ENCODE measurements at places on chromosomes 1 and 21.
A peak's percentile ranks its signal among the peaks of the same experiment; 100 is the strongest.

- DNase-seq = no peak
Observed at GRCh38 chr1:70003211-70003908, 202.0 kb downstream of the LRRC40 start.

- no peak for DNase-seq
Observed at GRCh38 chr1:220734571-220735326, 13.4 kb upstream of the MTARC2 start.

DNA sequence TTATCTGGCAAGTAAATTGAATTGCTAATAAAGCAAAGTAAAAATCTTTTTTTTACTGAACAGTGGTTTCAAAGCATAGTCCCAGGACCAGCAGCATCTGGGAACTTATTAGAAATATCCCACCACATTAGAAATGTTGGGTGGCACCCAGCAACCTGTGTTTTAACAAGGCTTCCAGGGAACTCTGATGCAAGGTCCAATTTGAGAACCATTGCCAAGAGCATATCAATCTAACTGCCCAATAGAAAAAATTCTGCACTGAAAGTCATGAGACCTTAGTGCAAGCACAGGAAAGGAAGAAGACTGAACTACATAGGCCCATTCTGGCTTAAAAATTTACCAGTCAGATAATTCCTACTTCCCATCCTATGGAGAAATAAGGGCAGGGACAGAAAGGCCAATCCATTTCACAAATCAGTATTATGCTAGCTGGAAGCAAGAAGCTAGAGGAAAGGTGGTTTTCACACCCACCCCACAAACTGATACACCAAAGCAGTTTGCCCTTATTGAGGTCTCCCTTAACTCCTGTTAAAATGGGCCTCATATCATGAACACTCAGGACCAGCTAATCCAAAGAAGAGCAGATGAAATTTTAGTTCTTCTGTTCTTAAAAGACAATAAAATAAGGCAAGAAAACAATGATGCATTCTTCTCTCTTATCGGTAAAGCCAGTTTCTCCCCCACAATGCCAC, 17.5 kb upstream of the C1orf105 start:
- DNase-seq = no peak

DNA sequence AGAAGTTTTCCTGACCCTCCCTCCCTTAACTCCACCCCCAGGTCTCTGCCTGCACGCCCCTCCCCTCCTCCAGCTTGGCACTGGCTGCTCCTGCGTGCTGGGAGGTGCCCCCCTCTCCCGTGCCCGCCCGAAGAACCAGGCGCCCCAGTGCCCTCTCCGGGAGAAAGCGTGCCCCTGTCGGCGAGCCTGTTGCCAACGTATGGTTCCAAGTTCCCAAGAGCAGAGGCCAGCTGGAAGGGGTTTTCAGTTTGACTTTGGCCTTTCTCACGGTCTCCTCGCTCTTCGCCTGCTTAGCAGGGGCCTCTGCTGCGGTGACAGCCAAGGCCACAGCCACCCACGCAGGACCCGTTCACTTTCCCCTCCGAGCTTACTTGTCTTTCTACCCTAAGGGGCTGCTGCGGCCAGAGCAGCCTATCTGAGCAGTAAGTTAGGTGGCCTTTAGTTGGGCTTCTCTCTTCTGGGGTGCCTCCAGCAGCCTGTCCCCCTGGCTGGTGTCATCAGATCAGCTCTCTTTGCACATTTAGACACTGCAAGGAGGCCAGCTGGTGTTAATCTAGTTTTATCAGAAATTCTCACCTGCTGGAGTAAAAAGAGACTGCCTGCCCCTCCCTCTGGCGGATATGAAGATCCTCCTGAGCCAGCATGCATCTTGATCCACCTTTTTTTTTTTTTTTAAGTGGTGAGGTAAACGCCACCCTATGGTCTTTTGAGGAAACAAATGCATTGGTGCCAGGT, 1.5 kb downstream of the STUM start:
- peak; percentile 56 for DNase-seq

DNA sequence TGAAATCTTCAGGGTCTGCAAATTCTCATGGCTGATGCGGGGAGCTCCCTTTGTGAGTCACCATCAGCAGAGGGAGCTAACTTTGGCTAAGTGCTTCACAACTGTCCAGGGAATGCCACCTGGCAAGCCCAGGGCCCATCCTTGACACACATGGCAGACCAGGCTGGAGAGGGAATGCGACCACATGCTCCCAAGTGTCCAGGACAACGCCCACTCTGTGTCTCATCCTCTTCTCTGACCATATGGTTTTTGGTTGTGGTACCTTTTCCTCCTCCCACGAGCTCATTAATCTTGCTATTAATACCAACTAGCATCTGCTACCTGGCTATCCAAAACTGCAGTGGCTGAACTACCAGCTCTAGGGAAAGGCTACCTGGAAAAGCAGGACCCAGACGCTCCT, 37.1 kb upstream of the CLSTN1 start:
- DNase-seq = no peak

GRCh38 chr1:180841415-180841814, 71.3 kb upstream of the KIAA1614 start:
- no peak for DNase-seq

GRCh38 chr1:207890136-207890738, 20.7 kb downstream of the CD34 start:
- DNase-seq = no peak

- no peak for DNase-seq
Observed at GRCh38 chr1:54981466-54981865, 1.0 kb downstream of the TMEM61 start.

DNA sequence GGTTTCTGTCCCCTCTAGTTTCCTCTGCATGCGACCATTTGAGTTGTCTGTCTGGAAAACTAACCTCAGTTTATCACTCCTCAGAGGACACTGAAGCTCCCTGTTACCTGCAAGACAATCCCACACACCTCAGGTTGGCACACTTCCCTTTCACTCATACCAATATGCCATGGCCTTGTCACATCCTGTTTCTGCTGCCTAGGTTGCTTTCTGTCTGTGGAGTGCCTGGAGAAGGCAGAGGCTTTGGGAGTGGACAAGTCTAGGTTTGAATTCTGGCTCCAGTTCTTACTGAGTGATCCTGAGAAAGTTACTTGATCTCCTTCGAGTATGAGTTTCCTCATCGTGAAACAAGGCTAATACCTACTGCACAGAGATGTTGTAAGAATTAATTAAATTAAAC, 171.5 kb upstream of the CACYBP start:
- no peak for DNase-seq

DNA sequence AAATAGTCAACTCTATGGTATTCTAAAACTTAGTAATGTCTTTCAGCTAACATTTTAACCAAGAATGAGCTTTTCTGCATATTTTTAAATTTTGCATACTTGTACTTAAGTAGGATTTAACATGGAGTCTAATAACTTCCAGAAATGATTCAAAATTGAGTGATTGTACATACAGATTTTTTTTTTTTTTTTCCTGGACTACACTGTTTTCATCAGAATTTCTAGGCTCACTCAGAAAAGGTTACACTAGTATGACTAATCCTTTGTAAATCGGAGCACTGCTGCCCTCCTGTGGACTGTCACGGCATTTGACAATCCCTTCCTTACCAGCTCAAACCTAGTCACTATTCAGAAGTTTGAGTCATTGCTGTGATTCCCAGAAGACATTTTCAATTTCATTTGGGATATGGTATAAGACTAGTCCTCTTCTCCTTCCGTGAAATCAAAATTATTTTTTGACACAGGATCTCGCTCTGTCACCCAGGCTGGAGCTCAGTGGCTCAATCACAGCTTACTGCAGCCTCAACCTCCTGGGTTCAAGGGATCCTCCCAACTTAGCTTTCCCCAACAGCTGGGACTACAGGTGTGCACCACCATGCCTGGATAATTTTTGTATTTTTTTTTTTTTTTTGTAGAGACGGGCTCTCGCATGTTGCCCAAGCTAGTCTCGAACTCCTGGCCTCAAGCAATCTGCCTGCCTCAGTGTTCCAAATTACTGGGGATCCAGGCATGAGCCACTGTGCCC, 45.5 kb downstream of the CD46 start:
- DNase-seq = peak; percentile 82

DNA sequence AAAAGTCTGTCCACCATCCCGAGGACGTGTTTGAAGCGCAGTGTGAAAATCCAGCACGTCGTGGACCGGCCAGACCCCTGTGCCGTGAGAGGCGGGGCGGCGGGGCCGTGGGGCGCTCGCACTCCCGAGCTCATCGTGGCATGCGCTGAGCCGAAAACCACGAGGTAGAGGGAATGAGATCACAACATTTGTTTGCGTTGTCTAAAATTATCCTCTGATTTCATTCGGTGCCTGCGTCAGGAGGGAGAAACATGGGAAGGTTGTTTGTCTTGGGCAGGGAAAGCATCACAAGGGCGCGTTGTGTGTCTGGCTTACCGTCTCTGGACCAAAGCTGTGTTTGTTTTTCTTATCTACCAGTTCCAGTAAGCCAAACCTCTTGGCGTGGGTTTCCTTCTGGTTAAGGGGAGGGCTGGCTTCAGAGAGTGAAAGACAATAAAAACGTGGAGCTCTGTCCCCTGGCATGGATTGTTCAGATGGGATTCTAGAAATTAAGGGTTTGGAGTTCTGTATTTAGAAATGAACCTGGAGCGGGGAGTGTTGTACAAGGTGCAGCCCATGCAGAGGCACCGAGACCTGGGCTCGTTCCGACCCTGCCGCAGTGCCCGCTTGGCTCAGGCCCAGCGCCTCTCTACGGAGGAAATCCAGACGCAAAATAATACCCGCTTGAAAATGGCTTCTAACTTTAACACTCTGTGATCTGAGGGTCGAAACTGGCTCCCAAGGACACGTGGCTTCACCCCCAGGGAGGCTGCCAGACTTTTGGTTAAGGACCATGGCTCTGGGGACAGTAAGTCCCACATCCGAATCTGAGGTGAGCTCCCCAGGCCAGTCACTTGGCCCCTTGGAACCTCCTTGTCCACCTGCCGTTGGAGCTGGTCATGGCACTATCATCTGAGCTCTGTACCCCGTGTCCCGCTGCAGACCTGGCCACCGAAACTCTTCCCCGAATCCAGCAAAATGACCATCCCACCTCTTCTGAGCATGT, 68.7 kb upstream of the FAM3B start:
- DNase-seq = no peak

DNA sequence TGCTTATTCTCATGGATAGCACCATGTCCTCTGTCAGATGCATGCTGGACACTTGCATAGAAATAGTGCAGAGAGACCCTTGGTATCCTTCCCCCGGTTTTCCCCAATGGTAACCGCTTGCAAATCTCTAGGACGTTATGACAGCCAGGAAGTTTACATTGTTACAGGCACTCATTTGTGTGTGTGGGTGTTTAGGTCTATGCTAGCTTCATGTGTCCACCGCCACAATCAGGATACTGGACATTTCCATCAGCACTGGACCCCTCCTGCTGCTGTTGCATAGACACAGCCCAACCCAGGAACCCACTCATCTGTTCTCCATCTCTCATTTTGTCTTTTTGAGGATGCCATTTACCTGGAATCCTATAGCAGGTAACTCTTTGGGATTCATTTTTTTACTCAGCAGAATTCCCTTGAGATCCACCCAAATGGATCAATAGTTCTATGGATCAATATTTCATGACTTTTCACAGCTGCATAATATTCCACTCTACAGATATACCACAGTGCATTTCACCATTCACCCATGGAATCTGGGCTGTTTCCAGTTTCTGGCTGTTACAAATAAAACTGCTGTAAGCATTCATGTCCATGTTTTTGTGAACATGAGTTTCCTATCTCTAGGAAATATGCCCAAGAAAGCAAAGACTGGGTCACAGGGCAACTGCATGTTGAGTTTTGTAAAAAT, 6.6 kb upstream of the WNT9A start:
- DNase-seq = no peak

GRCh38 chr1:112457955-112458354, 50.8 kb upstream of the WNT2B start:
- no peak for DNase-seq

DNA sequence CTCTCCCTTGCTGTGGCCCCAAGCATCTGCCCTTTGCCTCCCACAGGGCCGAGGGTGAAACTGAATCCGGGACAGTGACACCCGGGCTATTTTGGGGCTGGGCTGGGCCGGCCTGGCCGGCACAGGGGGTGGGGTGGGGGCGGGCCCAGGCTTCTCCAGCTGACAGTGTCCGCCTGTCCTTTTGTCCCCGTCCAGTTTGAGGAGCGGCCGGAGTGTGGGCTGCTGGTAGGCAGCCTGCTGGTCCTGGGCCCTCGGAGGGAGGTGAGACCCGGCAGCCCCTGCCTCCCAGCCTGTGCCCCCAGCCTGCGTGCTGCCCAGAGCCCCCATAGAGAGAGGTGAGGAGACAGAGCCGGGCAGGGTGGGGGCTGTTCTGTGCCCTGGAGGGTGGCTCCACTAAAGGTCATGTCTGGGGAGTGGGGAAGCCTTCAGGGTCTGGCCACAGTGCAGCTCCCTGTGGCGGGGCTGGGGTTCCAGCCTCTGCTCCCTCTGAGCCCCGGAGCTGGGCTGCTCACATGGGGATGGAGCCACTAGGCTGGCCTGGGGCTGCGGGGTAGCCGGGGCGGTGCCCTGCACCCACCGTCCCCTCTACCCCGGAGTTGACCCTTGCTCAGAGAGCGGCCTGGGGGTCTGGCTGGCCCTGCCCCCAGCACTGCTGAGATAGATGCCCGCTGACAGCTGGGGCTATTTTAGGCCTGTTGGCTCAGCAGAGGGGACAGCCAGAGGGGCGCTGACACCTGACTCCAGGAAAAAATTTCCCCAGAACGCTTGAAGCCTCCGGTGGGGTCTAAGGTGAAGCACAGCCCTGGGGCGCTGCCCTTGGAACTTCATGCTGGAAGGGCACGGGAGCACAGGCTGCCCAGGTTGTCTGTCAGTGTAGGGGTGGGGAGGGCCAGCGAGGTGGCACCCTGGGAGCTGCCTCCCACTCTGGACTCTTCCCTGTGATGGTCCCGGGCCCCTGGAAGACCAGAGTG, at the start of gene OBSCN:
OBSCN (plus strand) TSS at position 194 of the 971 bp plus-strand sequence. CDS start 3,740 bp downstream, outside the sequence.
- DNase-seq = no peak

GRCh38 chr1:104923075-104923474, 1173.4 kb downstream of the AMY1C start:
- no peak for DNase-seq

DNA sequence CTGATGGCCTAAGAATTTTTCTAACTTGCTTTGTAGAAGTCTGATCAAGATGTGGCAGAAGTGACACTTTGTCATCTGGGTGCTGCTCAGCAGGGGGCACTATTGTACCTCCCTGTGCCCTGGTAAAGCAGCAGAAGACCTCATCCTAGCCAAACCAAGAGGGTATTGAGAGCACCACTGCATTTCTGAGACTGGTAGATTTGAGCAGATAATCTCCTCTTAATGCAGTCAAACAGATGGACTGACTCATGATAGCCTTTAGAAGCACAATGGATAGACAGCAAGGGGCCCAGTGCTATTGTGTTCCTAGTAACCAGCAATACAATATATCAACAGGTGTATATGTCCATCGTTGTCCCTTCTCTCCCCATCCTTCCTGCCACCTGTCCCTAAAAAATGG, 5.7 kb downstream of the TPM3 start:
- DNase-seq = peak; percentile 75

DNA sequence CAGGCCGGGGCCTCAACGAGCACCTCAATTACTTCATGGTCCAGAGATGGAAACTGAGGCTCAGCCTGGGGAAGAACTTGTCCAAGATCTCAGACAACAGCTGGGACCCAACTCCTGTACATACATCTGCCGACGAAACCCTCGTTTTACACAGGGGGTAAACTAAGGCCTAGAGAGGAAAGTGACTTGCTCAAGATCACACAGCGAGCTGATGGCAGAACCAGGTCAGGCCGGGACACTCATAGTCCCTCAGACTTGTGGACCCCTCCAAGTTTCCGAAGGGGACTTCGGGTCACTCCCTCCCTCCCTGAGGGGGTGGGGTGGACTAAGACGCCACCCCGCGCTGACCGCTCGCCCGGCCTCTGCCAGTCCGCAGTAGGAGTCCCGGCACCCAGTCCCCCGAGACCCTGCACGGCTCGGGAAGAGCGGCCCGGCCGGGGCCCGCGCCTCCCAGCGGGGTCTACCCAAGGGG, 430 bp downstream of the WASF2 start:
- no peak for DNase-seq
